ENCODE measurements at places on chromosomes 12 and 14.

DNA sequence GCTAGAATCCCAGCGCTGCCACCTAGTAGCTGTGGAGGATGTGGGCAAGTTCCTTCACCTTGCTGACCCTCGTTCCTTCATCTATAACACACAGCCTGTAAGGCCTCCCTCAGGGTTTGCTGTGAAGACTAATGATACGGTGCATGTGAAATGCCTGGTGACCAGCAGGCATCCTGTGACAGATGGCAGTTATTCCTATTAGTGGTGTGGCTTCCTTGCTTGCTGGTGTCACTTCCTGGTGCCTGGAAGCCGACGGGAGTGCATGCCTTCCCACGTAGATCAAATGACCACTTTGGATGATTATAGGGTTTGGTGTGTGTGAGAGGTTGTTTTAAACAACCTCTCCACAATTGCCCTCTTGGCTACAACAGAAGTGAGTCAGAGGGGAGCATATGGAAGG lies 894.9 kb downstream of the VRK1 start:
- no peak for DNase-seq

- DNase-seq, result no peak
These were observed 15.5 kb downstream of the PLXNC1 start for GRCh38 chr12:94163850-94164249.

DNA sequence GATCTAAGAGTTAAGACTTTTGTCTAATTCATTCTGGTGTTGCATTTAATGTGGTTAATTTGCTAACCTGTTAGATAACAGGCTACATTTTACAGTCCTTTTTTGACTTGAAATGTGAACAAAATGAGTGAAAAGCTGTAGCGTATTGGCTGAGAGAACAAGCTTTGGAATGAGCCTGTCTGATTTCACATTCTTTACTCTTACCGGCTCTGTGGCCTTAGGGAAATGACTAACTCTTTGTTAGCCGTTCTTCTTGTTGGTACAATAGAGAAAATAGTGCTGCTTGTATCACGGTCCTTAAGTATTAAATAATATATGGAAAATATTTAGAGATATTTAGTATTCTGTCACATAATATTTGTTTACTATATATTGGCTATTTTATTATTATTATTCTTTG lies 1.9 kb downstream of the MNAT1 start:
- DNase-seq, result no peak

DNA sequence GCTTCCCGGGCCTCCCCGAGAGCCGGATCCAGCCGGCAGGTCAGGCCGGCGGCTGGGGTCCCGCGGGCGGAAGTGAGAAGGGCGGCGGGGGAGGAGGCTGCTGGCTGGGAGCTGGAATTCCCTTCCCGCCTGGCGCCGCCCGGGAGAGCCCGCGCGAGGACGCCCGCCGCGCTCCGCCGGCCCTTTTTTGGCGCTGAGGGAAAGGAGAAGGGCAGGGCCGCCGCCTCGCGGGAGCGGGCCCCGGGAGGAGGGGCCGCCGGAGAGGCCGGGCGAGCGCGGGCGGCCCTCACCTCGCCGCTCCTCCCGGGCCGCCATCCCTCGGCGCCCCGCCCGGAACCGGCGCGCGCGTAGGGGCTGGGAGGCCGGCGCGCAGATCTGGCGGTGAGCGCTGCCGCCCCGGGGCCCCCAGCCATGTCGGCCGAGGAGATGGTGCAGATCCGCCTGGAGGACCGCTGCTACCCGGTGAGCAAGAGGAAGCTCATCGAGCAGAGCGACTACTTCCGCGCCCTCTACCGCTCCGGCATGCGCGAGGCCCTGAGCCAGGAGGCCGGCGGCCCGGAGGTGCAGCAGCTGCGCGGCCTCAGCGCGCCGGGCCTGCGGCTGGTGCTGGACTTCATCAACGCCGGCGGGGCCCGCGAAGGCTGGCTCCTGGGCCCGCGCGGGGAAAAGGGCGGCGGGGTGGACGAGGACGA lies at the start of the genes KLHL42 and MANSC4:
TSS of gene KLHL42 (plus strand) at position 314 of the 692 bp plus-strand sequence. CDS start at position 412, 98 bp downstream.
TSS of gene MANSC4 (minus strand) at position 317 of the 692 bp plus-strand sequence. CDS start 8,960 bp downstream, outside the sequence.
- peak; percentile 43 for DNase-seq

DNA sequence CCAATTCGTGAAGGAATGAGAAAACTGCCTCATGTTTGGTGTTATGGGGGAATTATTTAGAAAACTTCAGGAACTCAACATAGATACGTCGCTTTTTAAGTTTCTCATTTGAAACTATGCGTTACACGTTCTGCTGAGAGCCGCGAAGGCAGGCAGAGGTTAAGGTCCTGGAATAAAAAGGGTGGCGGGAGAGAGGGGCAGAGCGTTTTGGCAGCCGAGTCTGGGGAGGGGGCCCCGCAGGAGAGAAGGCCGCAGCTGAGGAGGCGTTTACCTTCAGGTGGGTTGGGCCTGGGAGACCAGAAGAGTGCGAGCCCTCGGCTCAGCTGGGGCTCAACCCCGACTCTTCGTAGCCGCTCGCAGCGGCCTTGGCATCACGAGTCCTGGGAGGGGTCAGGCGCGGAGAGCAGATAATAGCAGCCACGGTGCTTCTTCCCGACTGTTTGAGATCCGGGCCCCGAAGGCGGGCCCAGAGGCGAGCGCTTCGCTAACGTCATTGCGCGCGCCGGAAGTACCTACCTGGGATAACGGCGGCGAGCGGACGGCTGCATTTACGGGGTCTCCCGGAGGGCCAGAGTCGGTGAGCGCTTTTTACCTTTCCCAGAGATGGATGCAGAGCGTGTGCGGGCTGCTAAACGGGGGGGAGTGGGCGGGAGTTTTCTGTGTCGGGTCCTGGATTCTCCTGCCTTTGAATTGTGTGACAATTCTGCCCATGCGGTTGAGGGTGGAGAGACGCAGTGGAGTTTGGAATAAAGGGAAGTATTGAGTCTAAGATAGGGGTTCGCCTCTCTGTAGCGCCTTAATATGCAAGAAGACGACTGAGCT lies at the start of the genes PPHLN1 and ZCRB1:
TSS of gene PPHLN1 (plus strand) at position 515 of the 822 bp plus-strand sequence. CDS start 9,736 bp downstream, outside the sequence.
TSS of gene ZCRB1 (minus strand) at position 442 of the 822 bp plus-strand sequence. CDS start 1,992 bp downstream, outside the sequence.
- peak; percentile 56 for DNase-seq

DNA sequence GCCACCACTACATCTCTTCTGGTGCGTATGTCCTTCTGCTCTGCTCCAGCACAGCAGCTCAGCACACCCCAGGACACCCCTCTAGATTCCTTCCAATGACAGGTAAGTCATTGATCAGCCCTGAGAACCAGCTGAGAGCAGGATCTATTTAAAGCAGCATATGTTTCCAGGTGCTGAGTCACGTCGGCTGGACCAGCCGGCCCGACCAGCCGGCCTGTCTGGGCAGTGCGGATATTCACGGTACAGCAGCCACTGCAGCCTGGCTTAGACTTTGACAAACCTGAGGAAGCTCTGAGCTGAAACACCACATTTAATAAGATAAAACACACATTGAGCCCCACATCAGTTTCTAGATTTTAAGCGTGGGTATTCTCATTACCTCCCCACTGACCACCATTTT lies 31.8 kb upstream of the RPH3A start:
- DNase-seq, result no peak

- peak; percentile 41 for DNase-seq
These were observed 3.6 kb downstream of the TNS2 start for GRCh38 chr12:53053218-53054111.

GRCh38 chr12:104691721-104692556 lies 235.2 kb downstream of the CHST11 start:
- no peak for DNase-seq

GRCh38 chr12:26539131-26539530 lies 293.9 kb downstream of the ITPR2 start:
- no peak for DNase-seq

DNA sequence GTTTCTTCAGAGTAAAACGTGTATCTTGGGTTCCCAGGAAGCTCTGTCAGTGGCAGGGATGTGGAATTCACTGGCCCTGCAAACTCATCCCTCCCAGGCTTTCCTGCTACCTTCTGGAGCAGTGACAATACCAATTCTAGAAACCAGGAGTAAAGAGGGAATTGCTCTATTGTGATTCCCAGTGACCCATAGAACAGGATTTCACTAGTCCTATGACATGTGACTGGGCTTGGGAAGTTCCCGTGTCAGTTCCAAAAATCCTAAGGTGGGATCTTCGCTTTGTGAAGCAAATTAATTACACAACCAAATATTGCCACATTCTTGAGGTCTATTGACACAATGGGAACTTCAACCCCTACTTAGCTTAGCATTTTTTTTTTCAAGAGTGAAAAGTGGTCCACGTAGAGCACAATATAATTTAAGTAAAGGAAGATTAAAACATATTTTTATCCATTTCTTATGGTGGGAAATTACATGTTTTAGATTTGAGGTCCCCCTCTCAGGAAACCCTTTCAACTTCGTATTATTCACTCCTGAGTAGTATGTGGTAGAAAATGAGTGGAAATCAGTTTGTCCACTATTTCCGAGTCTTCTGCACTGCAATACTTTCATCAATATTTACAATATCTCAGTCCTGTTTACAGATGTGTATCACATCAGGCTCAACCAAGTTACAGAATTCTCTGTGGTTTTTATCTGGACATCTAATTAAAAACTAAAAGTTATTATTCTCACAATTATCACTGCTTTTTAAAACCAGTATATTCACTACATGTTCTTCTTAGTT lies 88.9 kb upstream of the SOX5 start:
- DNase-seq, result no peak

DNA sequence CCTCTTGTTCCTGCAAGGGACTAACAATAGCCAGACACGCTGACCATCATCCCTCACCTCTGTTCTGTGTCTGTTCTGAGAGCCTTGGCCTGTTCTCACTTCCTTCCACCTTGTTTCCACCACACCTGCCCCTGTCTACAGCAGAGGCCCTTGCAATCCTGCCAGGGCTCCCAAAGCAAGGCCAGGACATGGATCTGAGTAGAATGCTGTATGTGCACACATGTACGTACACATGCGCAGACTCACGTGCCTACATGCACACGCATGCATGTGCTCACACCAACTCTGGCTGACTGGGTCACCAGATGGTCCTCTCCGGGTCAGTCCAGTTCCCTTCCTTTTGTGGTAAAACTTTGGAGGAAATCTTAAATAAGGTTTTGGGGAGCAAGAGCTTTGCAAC lies 133.0 kb upstream of the C14orf180 start:
- DNase-seq, result no peak

DNA sequence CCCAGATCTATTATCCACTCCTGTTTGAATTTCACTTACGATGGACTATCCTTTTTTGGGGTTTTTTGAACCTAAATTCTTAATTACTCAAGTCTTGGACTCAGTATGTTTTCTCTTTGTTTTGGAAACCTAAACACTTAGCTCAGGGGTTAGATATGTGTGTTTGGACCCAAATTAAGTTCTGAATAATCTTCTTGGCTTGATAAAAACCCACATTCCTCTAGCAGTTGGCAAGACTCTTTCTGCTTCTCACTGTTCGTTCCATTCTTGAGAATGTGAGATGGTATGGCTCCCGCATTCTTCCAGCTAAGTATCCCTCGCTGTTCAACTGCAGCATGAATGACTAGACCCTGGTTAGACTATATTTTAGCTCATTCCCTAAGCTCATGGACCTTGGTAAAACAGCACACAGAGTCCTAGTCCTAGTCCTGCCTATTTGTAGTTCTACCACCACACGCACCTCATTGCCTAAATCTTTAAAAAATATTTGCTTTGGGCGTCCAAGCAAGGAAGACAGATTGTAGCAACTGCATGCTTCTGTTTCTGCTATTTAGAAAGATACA lies 860.0 kb downstream of the RPS29 start:
- no peak for DNase-seq

GRCh38 chr14:36319899-36320199 lies 588 bp downstream of the MBIP start:
- no peak for DNase-seq

GRCh38 chr12:110742096-110742717 lies 484 bp downstream of the PPP1CC start:
- no peak for DNase-seq

- no peak for DNase-seq
These were observed 139.8 kb upstream of the LGR5 start for GRCh38 chr12:71299541-71300376.

DNA sequence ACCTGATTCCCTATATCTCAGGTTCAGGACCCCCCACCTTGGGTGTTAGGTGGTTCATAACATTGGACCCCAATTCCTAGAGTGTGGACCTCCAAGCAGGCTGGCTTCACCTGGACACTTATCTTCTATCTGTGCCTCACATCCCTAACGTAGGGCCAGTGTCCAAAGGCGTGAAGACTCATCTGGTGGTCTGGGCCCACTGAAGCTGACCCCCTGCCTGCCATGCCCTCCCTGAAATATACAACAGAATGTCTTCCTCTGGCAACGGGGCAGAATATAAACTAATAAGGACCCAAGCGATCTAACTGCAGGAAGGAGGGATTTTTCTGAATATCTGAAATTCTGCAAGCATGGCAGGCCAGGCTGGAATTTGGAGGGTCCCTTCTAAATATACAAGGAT lies 5.6 kb downstream of the HOXC13 start:
- DNase-seq, result no peak

DNA sequence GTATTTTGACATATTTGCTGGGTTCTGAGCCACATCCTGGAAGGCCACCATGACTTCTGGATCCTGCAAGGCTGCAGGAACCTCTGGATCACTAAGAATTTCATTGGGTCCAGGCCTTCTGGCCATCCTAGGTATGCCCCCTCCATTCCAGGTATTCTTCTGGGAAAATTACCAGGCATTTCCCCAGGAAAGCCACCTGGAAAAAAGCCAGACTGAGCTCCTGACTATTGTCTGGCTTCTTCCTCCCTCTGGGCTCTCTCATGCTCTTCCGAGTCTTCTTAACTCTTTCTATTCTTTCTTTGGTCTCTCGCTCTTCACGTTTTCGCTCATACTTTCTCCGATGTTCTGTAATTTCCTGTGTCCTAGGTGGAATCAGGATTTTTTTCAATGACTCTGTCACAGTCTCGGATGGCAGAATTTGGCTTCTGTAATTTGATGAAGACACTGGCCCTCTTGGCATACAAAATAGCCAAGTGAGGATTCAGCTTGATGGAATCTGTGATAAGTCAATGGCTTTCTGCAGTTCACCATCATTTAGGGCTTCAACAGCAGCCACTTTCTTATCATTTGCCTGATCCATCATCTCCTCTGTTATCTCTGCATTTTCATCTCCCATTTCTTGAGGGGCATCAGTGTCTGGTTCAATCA lies 42.6 kb downstream of the ATP23 start:
- DNase-seq, result no peak

All from stimulated activated CD4-positive, alpha-beta T cell treated with anti-CD3 and anti-CD28 coated beads, Interleukin-12 subunit alpha, Interleukin-12 subunit beta, amount 100 ng/mL, for 48 hours (primary cell).